ENCODE measurements at places on chromosomes 7 and 10.

- no peak for DNase-seq
Measured at GRCh38 chr10:7789390-7789789, 1.4 kb downstream of the ATP5F1C start.

DNA sequence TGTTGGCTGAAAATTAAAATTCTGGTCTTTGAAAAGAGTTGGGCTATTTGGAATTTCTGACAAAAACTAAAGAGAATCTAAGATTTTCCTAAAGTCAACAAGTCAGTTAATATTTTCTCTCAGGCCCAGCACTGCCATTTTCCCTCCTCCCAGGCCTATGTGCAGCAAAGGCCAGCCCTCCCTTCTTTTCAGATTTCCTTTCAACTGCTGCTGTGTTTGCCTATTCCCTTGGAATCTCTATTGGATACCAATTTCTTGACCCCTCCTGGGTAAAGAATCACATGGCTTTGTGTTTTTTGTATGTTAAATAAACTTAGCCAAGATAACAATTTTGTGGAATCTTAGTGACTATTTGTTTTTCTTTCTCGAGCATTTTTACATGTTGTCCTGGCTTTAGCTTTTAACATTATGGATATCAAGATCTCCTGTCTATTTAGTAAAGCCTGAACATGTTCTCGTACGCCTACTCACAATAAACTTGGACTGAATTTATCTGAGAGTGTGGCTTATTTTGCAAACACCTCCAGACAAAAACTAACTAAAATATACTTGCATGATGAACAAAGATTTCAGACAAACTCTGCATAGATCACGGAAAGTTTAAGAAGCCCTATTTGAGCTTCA lies 19.9 kb downstream of the MACC1 start:
- no peak for DNase-seq

DNA sequence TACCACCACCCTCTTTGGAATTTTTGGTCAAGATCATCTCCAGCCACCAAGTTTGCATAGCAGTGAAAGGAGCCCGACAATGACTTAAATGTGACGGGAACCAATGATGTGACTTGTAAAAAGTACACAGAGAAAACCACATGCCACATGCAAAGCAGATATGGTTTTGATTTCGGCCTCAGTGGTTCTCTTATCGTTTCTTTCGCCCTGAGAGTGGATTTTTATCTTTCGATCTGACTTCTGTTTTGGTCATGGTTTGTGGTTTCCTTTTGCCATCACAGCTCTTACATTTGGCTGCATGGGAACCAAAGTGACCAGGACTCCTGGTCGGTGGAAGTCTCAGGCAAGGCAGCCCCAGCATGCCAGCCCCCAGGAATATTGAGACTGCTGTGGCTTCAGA lies 31.5 kb downstream of the TCF7L2 start:
- DNase-seq, result no peak

DNA sequence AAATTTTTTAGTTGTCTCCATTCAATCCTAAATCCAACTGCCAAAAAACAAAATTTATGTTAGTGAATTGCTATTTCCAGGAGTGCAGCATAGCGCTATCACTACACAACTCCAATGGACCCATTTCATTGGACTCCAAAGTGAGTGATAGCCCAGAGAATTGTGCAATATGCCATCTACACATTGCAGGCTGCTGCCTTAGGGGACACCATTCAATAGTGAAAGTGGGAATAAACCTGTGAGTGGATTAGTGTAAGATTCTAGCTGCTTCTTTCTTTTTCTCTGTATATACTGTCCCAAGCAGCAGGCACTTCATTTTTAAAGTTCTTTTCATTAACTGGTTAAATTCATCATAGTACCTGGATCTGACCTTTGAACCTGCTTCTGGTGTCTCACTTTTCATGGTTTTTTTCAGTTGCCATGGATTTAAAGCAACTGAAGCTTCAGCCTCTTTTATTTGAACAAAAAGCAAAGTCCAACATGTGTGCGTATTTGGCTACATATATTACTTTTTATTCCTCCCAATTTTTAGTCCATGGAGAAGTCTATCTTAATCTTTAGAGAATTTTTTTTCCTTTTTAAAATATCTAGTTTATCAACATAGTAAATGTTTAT lies 97.3 kb downstream of the DGKB start:
- no peak for DNase-seq

All from hippocampal formation (tissue), 2 donors.